ENCODE measurements at places on chromosomes 7 and 10.

DNA sequence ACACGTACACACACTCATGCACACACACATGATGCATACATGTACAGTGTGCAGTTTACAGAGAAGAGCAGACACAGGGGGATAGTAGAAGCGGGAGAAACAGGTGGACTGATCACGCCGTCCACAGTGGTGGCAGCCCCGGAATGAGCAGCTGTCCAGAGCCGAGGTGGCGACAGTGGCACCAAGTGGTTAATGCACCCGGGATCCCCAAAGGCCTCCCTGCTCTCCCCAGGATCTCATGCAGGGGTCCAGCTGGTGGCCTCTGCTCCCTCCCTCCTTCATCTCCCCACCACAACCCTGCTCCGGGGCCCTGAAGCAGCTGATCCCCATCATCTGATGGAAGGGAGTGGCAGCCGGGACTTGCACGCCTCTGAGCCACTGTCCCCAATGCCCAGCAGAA is 29.7 kb downstream of the TMEM130 start:
- no peak for DNase-seq

DNA sequence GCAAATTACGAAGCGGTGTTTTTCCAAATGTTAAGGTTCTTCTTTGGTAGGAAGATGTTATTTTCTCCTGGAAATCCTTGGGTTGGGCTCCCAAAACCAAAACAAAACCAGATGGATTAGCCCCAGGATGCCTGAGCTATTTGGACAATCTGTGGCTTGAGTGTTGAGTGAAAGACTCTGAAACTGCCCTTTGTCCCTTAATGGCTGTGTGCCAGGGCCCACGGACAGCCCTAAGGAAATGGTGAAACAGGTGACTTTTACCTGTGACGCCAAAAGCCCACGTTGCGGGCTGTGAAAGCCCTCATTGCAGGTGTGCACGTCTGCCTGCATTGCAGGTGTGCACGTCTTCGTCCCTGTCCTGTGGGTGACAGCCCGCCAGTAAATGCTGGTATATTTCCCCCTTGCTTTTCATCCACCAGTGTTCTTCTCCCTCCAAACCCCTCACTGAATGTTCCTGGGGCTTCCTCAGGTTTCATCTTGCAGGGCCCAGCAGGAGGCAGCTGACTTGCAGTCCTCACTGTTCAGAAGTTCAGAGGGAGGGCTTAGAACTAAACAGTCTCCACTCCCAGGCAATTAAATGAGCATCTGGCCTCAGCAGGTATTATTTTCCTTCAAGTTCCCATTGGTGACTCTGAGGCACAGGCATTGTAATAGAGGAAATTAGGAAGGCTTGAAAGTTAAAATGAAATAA is 10.7 kb downstream of the PFKP start:
- no peak for DNase-seq

DNA sequence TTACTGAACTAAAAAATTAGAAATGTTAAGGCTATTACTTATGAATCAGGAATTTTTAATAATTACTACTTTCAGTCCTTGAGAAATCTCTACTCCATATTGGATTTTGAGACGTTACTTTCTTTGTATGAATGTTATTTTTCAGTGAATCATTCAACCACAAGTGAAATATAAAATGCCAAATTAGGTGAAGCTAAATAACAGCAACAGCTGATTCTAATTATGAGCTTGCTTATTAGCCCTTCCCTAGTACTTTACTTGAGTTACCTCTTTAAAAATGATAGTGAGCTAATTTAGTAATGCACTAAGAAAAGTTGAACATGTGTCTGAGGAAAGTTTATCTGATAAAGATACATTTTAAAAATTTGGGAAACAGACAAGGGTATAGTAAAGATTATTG is 51.4 kb downstream of the PCGF5 start:
- no peak for DNase-seq

DNA sequence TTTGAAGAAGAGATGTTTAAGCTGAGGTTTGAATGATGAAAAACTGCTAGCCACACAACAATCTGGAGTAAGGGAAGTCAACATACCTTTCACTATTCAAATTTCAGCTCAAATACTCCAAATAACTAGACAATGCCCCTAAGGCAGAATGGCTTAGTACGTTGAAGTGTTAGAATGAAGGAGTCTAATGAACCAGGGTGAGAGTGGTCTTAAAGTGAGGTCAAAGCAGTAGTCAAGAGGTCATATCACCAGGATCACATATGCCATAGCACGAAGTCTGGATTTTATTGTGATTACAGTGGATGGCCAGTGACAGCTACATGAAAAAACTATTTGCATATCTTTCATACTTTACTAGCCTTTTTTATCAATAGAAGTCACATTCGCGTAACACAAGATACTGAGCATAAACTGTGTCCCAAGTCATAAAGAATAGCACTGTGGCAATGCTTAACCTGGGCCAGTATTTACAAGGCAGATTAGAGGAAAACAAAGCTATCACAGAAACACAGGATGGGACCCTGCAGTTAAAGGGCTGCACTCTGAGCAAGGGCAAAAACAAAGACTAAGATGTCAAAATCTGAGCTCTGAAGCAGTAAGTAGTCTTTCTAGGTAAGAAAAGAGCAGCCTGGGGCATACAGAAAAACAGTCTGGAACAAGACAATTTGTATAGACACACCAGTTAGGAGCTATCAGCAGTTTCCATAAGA is 61.5 kb downstream of the HYCC1 start:
- DNase-seq = no peak

- no peak for DNase-seq
Observed at GRCh38 chr7:120181499-120181898, 91.5 kb upstream of the KCND2 start.

DNA sequence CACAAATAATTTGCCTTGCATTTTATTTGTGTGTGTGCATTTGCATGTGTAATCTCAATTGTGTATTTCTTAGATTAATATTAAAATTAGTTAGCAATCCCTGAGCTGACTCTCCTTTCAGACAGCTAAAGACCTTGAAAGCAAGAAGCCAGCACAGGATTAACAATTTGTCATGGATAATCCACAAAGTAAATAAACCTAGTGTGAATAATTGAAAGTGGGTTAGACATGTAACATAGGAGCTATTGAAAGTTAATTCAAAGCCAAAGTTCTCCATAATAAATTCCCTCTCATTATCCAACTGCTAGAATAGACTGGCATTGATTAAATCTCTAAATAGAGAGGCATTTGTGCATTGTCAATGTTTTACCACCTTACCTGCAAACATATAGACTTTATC is 326.1 kb downstream of the PLXDC2 start:
- DNase-seq = no peak

Data from stimulated activated CD8-positive, alpha-beta memory T cell treated with anti-CD3 and anti-CD28 coated beads, Interleukin-4, amount 100 ng/mL, for 1 hour (primary cell).